Muscle of leg (tissue), 16 donors: ENCODE measurements at places on chromosomes 4 and X.

- no peak for DNase-seq
- H3K36me3 ChIP-seq = no peaks in the 10 kb centered on the region
- H3K27me3 ChIP-seq = no peaks in the 10 kb centered on the region
- H3K4me1 ChIP-seq = no peaks in the 10 kb centered on the region
Measured at GRCh38 chr4:72546456-72546855, 22.6 kb downstream of the ADAMTS3 start.

GRCh38 chr4:123404533-123404932 lies 7.9 kb downstream of the SPRY1 start:
- peak overlapping the region; percentile 30 for H3K4me3 ChIP-seq
- no peaks in the 10 kb centered on the region for H3K27me3 ChIP-seq
- peak overlapping the region; percentile 95 for H3K27ac ChIP-seq
- peaks cover 29% of the 10 kb centered on the region for H3K4me1 ChIP-seq
- peaks cover 26% of the 10 kb centered on the region for H3K36me3 ChIP-seq

DNA sequence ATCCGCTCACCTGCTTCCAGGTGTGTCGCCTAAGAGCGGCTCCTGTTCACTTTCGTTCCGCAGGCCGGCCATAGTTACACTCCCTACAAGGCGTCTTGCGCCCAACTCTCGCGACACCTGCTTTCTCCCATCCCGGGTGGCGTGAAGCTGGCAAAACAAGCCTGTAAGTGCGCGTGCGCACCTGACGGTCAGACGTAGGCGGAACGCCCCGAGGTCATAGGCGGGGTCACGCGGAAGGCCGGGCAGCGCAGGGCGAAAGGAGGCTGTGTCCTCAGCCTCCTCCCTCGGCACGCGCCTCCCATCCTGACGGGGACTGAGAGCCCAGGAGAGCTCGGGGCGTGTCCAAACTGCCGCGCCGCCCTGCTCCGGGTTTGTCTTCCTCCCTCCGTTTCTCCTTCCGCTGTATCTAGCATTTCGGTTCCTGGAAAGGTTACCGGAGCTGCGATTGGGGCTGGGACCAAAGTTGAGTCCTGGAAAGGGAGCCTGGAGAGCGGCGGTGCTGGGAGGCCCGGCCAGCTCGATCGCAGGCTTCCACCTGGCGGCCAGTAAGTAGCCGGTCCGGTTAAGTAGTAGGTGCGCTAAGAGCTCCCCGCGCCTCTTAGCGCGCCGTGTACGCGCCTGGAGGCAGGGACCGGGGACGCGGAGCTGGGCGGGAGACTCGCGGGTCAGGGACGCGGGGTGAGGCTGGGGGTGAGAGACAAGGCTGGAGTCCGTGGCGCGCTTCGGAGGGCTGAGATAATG lies at the start of the genes ABHD18 and MFSD8:
Gene ABHD18 (plus strand): TSS at position 345 of the 741 bp plus-strand sequence. CDS start 17,550 bp downstream, outside the sequence.
Gene MFSD8 (minus strand): TSS at position 112 of the 741 bp plus-strand sequence. CDS start 40 bp downstream, at position 72.
- H3K27me3 ChIP-seq = no peaks in the 10 kb centered on the region
- peak within 1 kb of the TSS; percentile 92 for H3K4me3 ChIP-seq
- H3K36me3 ChIP-seq = no peaks in the 10 kb centered on the region
- peak within 1 kb of the TSS; percentile 98 for H3K27ac ChIP-seq
- DNase-seq = peak; percentile 99

- no peaks in the 10 kb centered on the region for H3K36me3 ChIP-seq
Measured at GRCh38 chr4:14772388-14772787, 229.9 kb upstream of the CPEB2 start.

GRCh38 chr4:142088906-142089305 lies 452.5 kb downstream of the IL15 start:
- H3K4me3 ChIP-seq = no peak overlapping the region
- peak; percentile 16 for DNase-seq
- H3K27ac ChIP-seq = no peak overlapping the region
- no peaks in the 10 kb centered on the region for H3K27me3 ChIP-seq
- H3K4me1 ChIP-seq = no peaks in the 10 kb centered on the region
- peaks cover 3% of the 10 kb centered on the region for H3K36me3 ChIP-seq

DNA sequence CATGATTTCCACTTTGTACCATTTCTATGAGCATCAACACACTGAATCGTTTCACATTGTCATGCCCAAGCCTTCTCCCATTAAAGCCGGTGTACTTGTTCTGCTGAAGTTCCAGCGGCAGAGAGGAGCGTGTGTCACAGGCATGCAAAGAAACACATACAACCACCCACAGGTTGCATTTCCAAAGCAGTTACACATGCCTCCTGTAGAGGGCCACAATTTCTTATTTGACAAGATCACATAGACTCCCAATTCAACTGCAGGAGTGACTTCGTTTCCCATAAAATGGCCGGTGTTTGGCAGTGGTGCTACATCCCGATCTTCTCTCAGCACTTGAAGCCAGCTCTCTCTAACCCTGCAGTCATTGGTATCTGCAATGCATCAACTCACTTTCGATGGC lies 992.6 kb downstream of the NLGN4X start:
- no peaks in the 10 kb centered on the region for H3K36me3 ChIP-seq
- H3K4me3 ChIP-seq = no peak overlapping the region
- no peaks in the 10 kb centered on the region for H3K27me3 ChIP-seq
- DNase-seq = peak; percentile 19

DNA sequence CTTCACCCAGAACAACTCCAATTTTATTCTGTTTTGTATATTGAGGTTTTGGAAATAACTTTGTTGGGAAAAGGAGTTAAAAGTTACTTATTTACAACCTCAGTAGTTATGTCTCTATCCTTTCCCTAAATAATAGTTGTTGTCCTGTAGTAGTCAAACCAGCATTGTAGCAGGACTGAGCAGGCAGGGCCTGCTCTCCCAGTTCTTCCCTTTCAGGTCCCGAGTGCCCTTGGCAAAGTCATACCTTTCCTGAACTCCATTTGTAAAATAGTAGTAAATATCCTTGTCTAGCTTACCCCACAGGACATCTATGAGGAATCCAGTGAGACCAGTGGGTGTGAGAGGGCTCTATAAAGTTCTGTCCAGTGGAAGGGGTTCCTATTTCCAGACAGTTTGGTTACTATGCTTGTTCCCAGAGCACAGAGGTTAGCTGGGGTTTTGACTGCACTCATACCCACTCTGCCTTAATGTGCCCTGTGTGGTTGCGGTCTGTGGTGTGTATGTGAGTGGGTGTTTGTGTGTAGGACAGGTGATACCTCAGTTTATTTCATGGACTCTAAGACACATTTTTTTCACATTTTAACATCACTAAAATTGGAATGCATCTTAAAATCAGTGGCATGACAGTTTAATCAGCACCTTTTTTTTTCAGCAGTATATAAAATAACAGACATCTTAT lies 136.3 kb downstream of the AMMECR1 start:
- H3K4me1 ChIP-seq = no peaks in the 10 kb centered on the region
- H3K27me3 ChIP-seq = peaks cover 28% of the 10 kb centered on the region
- H3K36me3 ChIP-seq = peaks cover 7% of the 10 kb centered on the region
- H3K4me3 ChIP-seq = no peak overlapping the region
- H3K27ac ChIP-seq = no peak overlapping the region

DNA sequence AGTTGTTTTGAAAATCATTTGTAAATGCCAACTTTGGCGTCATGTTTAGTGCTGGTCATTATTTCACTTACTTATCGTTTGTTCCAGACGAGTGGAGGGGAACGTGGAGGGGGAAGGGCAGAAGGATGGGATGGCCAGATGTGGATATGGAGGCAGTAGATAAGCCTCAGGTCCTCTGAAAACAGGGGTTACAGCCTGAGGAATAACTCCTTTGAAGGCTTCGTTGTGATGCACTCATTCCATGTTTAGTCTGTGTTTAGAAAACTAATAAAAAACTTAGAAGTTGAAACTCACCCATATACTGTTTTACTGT lies 1.1 kb downstream of the MOB1B start:
- H3K27ac ChIP-seq = peak overlapping the region; percentile 95
- DNase-seq = peak; percentile 49
- H3K36me3 ChIP-seq = peaks cover 14% of the 10 kb centered on the region
- peak overlapping the region; percentile 81 for H3K4me3 ChIP-seq
- peaks cover 4% of the 10 kb centered on the region for H3K4me1 ChIP-seq
- H3K27me3 ChIP-seq = no peaks in the 10 kb centered on the region
